K562 (cell line): ENCODE measurements at places on chromosomes 5 and 9. TPM values are rescaled to one million over a fixed set of nuclear protein-coding genes. Genes with fewer than 3 reads are reported as not detected.

GRCh38 chr5:14330729-14331385 lies 187.7 kb downstream of the TRIO start:
- no peak for DNase-seq

- DNase-seq, result no peak
Measured at GRCh38 chr9:36191290-36191645, 547 bp downstream of the CLTA start.

GRCh38 chr9:35179347-35180280 lies 17.8 kb downstream of the UNC13B start:
- DNase-seq, result no peak

DNA sequence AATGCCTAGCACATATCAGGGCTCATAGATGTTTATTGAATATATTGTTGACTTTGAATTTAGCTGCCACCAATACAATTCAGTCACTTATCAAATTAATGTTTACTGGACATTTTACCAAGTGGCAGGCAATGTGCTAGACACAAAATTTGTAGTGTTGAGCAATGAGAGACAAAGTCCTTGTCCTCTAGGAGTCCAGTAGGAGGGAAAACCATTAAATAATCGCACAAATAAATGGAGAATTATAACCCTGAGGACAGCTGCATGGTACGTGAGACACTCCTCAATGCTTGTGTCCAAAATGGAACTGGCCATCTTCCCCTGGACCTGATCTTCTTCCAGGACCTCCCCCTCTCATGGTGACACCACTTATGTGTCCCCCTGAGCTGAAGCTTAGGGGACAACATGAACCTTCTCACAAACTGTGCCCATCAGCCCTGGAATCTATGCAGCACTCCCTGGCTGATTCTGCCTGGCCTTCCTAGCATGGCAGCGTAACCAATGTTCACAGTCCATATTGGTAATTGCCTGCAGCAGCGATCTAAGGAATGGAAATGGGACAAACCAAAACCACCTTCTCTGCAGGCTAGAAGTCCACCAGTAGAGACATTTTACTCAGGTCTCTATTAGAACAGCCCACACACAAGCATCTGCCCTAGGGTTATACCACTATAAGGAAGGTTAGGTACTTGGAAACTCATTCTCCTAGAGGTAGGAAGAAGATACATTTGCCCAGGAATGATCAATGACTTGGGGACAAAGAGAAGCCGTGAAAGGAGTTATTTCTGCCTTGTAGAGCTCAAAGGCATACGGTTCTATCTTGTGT lies 75.5 kb downstream of the FGF1 start:
- DNase-seq, result no peak

DNA sequence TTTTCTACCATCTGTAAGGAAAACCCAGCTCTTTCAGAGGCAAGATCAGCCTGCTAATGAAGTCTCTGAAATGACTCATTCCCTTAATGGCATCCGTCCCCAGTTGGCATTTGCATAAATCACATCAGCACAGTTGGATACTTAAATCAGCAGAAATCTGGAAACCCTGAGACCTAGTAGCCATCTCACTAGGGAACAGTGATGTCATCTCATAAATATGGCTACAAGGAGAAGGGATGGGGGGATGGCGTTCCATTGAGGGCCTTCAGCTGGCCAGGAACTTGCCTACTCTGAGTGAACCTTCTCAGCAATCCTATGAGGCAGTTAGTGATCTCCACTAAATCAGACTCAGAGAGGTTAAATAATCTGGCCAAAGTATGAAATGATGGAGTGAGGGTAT lies 81.8 kb downstream of the CMYA5 start:
- DNase-seq, result no peak

- DNase-seq, result no peak
Measured at GRCh38 chr5:6468104-6468503, 19.4 kb downstream of the UBE2QL1 start.

GRCh38 chr9:120755044-120755443 lies 38.2 kb downstream of the FBXW2 start:
- no peak for DNase-seq

DNA sequence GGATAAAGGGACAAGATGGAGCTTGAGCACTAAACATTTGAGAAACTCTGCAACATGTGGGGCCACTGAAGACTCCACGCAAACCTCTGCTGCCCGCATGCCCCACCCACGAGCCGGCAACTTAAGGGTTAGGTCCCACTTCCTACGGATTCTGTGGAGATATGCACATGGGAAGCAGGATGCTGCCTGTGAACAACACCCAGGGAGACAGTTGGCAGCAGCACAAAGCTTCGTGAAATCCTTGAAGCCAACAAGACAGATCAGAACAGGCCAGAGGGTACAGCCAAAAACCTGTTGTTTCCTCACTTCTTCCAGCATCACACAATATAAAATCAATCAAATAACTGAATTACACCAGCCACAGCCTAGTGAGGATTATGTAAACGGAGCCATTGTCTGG lies 270.4 kb downstream of the ENC1 start:
- no peak for DNase-seq

GRCh38 chr5:89255845-89256463 lies 373.0 kb upstream of the MEF2C start:
- DNase-seq, result peak; percentile 74

GRCh38 chr9:98902516-98902915 lies 41.2 kb upstream of the COL15A1 start:
- no peak for DNase-seq

- no peak for DNase-seq
Measured at GRCh38 chr9:131986089-131986488, 93.6 kb downstream of the MED27 start.

- DNase-seq, result no peak
Measured at GRCh38 chr9:129576546-129577543, 44.1 kb downstream of the C9orf50 start.

GRCh38 chr9:34689512-34689911 lies 1.6 kb downstream of the CCL19 start:
- DNase-seq, result no peak

GRCh38 chr5:145433077-145433476 lies 402.1 kb downstream of the PRELID2 start:
- DNase-seq, result no peak

GRCh38 chr9:97038611-97039513 lies at the start of gene CTSV:
Gene CTSV, minus strand, starts transcription at chr9:97039142. Its CDS starts 1,099 bp downstream, at chr9:97038043.
- peak; percentile 99 for DNase-seq

GRCh38 chr9:116417464-116417863 lies 263.9 kb downstream of the PAPPA start:
- DNase-seq, result no peak

DNA sequence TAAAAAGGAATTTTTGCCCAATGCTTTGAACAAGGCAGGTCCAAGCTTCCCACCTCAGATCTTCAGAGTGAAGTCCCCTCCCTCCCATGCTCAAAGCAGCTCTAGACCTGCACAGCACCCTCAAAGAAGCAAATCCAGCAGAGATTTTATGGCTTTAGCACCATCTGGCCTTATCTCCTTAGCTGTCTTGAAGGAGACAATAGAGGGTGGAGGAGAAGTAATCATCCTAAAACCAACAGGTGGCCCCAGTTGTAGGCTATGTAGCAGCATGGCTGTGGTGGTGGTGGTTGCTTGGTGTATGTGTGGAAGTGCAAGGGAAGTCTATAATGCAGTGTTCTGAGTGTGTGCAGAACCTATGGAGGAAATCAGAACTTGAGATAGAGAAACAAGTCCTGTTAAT lies 140.1 kb downstream of the GRIA1 start:
- no peak for DNase-seq

DNA sequence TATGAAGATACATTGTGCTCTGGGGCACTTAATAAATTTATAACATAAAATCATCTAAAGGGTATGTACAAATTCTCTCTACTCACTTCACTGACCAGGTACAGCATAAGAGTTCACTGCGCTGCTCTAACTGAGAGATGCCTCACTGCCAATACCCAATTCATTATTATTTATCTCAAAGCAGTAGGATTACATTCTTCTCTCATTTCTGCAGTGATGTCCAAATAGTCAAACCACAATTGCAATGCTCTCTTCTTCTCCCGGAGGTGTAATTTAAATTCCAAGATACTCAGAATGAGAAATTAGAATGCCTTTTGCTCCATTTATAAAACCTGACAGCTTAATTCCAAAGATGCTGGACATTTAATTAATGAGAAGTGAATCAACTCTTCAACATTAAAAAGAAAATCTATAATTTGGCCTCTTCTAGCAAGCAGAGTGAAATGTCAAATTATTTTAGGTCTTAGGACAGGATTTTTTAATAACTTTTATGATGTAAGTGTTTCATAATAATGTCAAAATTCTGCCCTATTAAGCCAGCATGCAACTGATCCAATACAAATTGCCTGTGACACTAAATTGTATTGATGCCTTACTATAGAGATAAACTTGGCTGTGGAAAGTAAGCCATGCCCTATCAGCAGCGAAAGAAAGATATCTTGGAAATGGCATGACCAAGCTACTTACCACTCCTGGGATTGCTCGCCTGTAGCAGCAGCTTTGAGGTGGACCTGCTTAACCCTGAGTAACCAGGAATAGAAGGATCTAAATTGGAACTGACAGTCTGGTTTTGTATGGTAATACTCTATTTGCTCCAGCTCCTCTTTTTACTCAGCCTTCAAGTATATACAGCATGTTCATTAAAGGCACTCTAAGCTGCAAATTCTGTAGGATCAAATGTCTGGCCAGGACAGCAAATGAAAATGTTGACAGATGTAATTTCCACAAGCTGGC lies 374.2 kb upstream of the TYRP1 start:
- DNase-seq, result no peak

GRCh38 chr5:90534922-90535321 lies 5.5 kb upstream of the LYSMD3 start:
- no peak for DNase-seq

GRCh38 chr5:151126199-151126645 lies 31.4 kb downstream of the ANXA6 start:
- peak; percentile 91 for DNase-seq

- peak; percentile 62 for DNase-seq
Measured at GRCh38 chr5:40841068-40841805, at the start of gene CARD6. Gene CARD6, plus strand, starts transcription at chr5:40841367. Its CDS starts 16 bp downstream, at chr5:40841383.

DNA sequence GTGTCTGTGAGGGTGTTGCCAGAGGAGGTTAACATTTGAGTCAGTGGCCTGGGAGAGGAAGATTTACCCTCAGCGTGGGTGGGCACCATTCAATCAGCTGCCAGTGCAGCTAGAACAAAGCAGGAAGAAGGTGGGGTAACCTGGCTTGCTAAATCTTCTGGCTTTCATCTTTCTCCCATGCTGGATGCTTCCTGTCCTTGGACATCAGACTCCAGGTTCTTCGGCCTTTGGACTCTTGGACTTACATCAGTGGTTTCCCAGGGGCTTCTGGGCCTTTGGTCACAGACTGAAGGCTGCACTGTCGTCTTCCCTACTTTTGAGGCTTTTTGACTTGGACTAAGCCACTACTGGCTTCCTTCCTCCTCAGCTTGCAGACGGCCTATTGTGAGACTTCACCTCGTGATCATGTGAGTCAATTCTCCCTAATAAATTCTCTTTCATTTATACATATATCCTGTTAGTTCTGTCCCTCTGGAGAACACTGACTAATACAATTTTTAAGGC lies 38.1 kb downstream of the PBX3 start:
- DNase-seq, result no peak

- DNase-seq, result no peak
Measured at GRCh38 chr5:133938929-133939328, 29.5 kb downstream of the C5orf15 start.

DNA sequence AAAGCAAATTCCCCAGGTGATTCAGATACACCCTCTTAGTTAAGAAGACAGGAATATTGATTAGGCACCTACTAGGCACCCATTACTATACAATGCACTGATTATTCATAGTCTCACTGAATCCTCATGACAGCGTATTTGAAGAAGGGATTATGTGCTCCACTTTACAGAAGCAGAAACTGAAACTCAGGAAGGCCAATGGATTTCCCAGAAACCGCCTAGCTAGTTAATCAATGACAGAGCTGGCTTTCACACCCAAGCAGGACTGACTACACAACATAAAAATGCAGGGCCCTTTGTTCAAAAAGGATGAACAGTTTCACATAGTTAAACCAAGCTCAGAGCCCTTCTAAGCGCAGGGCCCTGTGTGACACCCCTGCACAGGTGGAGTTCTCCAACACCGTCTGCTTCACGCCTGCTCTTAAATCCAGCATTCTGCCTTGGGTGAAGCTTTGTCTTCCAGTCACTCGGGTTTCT lies 117.3 kb downstream of the TTLL11 start:
- no peak for DNase-seq

Gene OR13C2
- total RNA-seq, result not detected in 2 replicates

Gene COL27A1
- total RNA-seq, result 0.07 and 0.16 TPM in 2 replicates

Gene SPINK5
- 0.29 TPM in 2 replicates for total RNA-seq

Gene HAVCR2
- total RNA-seq, result not detected in 2 replicates

Gene PCDH1
- 3.2 and 3.6 TPM in 2 replicates for total RNA-seq

Gene FST
- 0.25 and 0.27 TPM in 2 replicates for total RNA-seq

Gene RNF208
- 6.6 and 6.9 TPM in 2 replicates for total RNA-seq

Gene TOMM5
- 262 and 298 TPM in 2 replicates for total RNA-seq

Gene RFESD
- total RNA-seq, result 128 and 129 TPM in 2 replicates

Gene FBP1
- total RNA-seq, result 0.24 and 0.58 TPM in 2 replicates
